ENCODE measurements at places on chromosomes 5 and 9.

- no peak for DNase-seq
Observed at GRCh38 chr5:36688722-36689121, 82.3 kb downstream of the SLC1A3 start.

GRCh38 chr5:57405984-57406383, 76.6 kb downstream of the ACTBL2 start:
- DNase-seq: no peak

DNA sequence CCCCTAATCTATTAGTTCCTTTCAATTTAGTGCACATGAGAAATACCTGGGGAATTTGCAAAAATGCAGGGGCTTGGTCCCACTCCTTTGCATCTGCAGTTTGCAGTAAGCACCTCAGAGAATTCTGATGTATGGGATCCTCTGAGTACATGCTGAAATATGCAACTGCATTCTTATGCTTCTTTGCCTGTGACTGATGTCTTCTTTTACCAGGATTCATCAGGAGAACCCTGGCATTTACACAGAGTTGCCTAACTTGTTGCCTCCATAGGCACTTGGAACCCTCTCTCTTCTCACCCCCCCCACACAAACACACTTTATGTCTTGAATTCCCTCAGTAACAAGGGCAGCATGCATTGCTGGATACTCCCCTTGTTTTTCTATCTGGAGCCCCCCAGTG, 173.1 kb downstream of the KDM4C start:
- no peak for DNase-seq

- DNase-seq: no peak
Observed at GRCh38 chr9:136971746-136972145, 5.6 kb upstream of the PTGDS start.

DNA sequence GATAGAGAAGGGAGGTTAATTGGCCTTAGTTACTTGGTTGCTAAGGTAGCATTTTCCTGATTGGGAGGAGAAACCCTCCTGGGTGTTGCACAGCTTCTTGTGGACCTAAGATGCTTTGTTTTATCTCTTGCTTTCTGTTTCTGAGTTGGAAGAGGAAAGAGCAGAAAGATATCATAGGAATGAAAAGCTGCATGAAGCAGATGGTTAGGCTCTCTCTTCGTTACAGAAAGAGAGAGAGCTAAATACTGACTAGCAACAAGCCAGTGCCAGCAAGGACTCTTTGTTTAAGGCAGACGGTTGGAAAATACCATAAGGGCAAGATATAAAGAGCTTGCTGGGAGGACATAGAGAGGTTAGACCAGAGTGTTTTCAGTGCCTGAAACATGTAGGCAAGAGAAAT, 103.1 kb downstream of the ATG10 start:
- no peak for DNase-seq

GRCh38 chr9:35172878-35173277, 11.1 kb downstream of the UNC13B start:
- no peak for DNase-seq

DNA sequence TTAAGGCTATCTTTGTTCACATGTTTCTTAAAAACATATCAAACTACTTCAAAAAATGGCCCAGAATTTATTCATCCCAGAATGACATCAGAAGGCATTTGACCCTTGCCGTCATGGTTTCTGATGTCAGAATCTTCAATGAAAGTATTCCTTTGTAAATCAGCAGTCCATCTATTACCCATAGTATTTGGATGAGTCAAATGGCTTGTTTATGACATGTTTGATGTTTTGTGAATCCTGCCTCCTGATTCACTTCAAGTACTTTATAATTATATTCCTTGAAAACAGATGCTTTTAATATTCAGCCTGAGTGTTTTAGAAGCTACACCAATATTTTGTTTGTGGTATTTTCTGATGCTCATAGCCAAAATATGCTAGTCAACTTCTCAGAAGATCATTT, 200.8 kb upstream of the MEF2C start:
- DNase-seq: no peak

- no peak for DNase-seq
Observed at GRCh38 chr5:72328172-72328571, 8.0 kb downstream of the PTCD2 start.

GRCh38 chr9:90805006-90805996, 3.7 kb downstream of the SYK start:
- DNase-seq: no peak

DNA sequence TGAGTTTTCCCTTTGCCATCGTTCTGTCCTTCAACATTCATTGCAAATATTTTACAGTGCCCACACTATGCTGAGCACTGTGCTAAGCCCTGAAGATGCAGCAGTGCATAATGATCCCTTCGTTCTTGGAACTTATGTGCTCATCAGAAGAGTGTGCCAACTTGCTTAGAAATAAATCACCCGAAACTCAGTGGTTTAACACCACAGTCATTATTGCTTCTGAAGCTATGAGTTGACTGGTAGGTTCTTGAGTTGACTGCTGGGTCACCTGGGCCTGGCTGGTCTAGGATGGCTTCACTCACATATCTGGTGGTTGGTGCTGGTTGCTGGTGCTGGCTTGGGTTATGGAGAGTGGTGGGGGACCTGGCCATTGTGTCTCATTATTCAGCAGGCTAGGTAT, 20.9 kb downstream of the PCSK5 start:
- no peak for DNase-seq

Data from right kidney (tissue), 9 donors.